ENCODE measurements at places on chromosomes 12 and 14.

- DNase-seq = no peak
Observed at GRCh38 chr12:2029851-2030250, 22.9 kb upstream of the CACNA1C start.

DNA sequence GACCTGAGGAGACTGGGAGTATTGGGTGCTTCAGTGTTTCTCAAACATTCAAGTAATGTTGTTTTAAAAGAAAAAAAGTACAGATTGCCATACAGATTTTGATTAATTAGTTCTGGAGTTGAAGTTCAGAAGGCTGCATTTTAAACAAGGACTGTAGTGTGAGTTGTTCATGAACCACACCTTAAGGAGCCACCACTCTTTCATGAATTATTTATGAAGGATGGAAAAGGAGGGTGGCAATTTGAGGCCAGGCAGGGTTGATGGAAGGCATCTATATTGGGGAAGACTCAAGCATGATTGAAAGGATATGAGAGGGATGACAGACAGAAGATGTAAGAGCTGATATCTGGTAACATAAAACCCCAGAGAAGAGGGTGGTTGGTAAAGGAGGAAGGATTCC, 146.6 kb upstream of the CAND1 start:
- no peak for DNase-seq

DNA sequence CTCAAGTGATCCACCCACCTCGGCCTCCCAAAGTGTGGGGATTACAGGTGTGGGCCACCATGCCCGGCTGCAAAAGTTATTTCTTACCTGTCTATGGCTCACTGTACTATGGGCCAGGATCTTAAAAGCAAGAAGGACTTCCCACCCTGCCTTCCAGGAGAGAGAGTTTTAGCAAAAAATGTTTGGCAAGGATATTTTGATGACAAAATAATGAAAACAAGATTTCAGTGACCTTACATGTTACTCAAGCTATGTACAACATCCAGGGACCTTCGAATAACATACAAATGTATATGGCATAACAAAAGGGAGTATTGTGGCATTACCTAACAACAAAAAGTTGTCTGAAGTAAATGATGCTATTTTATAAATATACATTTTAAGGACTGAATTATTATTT, 55.1 kb downstream of the ANO6 start:
- DNase-seq = no peak

DNA sequence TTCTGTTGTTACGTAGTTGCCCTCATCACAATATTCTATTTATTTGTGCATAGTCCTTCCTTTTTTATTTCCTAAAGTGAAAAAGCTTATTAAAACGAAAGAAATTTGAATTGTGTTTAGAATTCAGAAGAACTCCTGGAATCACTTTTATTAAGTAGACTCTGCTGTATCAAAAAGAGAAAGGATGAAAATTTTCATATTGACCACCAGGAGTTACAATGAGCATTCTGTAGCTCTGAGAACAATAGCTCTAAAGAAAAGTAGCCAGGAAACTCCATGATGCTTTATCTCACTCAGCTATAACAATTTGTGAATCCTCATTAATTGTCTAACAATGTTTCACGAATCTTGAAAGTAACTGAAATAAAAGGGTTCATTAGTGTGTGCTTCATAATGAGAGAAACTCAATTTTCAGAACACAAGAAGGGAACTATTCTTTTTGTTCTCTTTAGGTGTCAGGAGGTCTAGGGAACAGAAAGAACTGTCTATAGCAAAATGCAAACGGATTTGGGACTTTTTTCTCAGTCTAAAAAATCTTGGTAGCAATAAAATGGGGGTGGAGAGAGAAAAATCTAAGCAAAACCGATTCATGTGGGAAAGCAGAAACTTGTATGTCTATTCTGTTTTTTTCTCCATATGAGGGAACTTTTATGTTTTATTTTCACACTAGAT, 19.3 kb downstream of the ASCL1 start:
- no peak for DNase-seq

DNA sequence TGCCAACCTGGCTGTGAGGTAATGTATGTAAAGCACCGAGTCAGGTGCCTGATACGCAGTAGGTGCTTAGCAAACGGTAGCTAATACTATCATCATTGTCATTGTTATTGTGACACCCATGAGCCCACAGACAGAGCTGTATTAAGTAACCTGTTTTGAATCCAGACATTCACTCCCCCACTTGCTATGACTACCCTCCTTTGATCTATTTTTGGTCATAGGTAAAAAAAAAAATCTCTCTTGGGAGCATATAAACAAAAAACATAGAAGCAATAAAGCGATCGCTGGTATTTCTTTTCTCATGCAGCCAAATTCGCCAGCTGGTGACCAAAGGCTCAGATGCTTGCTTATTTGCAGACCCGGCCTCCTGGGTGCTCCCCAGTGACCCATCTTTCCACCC, 330.2 kb downstream of the DPF3 start:
- DNase-seq = no peak

DNA sequence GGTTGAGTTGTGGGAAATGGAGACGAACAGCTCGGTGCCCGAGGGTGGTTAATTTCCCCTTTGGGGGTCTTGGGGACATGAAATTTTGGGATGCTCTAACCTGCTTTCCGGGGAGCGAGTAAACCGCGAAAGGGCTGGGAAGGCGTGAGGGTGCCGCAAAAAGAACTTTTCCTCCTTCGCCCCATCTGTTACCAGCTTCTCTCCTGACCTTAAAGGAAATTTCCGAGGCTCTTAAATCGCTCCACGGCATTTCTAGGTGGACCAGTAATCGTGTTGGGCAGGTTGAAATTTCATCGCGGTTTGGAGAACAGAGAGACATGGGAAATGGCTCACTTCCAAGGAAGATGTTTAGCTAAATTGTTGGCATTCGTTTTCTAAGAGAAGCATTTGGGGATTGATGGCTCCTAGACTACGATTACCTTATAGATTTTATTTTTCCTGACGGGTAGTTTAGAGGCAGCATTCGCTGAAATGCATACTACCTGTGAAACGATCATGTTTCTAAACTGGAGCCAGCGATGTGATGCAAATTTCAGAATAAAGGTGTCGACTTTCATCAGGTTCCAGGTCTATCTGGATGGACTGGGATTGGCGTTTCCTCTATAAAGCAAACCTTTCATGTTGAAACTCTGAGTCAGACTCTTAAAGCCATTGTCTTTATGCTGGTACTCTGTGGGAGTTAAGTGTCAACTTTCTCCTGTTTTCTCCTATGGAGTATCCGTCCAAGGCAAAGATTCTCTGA, 414.5 kb downstream of the PCNX1 start:
- no peak for DNase-seq

DNA sequence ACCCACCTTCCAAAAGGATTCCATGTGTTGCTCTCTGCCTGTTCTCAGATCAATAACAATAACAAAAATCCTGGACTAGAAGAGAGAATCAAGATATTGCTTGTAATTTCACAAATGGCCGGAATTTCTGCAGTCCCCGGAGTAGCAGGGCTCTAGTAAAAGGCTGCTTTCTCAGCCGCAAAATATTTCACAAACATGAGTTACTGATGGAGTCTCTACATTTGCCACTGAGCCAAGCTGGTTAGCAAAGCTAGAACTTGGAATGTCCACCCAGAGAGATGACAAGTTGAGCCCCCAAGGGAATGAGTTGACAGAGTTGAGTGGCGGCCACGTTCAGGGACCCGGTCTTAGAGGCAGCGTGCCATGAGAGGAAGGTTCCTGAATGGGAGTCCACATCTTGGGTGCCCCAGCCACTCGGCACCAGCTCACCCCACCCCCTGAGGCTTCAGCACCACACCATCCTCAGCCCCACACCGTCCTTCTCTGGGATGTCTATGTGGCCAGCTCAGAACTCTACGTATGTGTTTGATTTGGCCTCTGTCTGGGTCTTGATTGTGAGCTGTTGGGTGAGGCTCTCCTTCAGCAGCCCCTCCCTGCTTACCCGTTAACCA, 15.9 kb downstream of the FBLN5 start:
- DNase-seq = no peak

- no peak for DNase-seq
Observed at GRCh38 chr12:48001505-48002413, 2.5 kb downstream of the COL2A1 start.

GRCh38 chr12:70754330-70754741, 117.1 kb upstream of the PTPRB start:
- no peak for DNase-seq

- no peak for DNase-seq
Observed at GRCh38 chr12:27541031-27541719, 17.2 kb downstream of the PPFIBP1 start.

DNA sequence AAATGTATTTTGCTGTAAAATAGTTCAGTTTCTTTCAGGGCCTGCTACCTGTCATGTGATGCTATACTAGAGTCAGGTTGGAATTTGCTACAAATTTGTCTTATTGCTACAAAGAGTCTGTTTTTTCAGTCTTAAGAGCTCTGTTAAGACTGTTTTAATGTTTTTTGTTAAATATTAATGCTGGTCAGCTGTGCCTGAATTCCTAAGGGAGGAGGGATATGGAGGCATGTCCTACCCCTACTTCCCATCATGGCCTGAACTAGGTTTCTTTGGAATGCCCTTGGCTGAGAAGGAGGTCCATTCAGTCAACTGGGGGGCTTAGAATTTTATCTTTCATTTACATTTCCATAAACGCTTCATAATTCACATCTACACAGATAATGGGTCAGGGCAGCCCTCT, 30.0 kb downstream of the IQSEC3 start:
- no peak for DNase-seq

GRCh38 chr14:92902726-92903125, 20.2 kb upstream of the CHGA start:
- no peak for DNase-seq

DNA sequence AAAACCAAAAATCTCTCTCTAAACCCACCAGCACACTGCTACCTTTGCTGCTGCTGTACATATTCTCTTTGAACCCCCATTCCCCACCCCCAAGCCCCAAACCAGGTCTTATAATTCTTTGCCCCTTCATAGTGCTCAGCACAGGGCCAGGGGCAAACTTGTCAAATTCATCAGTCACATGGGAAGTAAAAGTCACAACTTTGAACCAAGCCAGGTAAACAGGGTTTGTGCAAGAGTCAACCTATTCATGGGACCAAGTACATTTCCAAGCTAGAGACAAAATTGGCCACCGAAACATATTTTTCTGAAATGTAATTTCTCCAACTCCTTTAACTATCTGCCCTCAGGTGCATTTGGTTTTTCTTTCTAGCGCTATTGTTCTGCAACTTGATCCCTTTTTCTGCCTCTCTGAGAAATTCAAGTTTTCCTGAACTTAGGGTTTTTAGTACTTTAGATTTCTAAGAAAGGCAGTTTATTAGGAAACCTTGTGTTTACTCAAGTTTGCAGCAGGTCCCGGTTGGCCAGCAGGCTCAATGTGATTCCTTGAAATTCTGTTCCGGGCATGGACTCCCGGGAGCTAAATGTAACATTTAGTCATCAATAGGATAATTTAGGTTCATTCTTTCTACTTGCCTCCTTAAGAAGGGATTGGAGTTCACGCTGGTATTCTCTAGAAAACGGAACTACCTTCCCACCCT, 230.5 kb downstream of the EFCAB11 start:
- no peak for DNase-seq

GRCh38 chr12:3081091-3081490, 3.9 kb downstream of the TSPAN9 start:
- no peak for DNase-seq

GRCh38 chr12:105748806-105749600, 389.8 kb downstream of the NUAK1 start:
- no peak for DNase-seq

GRCh38 chr12:43241986-43242385, 310.0 kb downstream of the ADAMTS20 start:
- no peak for DNase-seq

DNA sequence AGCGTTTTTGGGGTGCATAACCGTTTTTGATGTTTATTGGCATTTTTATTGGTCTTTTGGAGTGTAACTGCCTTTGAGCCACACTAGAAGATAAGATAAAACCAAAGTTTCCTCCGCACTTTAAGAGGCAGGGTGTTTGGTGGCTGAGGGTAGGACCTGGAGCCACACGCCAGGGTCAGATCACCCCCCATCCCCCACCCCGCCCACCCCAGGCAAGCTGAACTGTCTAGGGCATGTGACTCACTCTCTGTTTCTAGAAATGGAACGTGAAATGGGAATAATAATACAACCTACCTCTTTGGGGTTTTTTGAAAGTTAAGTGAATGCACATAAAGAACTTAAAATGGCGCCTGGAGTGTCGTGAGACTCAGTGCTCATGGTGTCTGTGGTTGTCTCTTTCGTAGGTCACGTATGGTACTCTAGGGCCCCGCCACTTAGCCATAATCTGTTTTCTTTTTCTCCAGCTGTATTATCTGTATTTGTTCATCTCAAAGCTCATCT, 56.0 kb downstream of the PPP2R5C start:
- peak; percentile 57 for DNase-seq

GRCh38 chr12:112901271-112901670, 5.5 kb upstream of the OAS1 start:
- no peak for DNase-seq

DNA sequence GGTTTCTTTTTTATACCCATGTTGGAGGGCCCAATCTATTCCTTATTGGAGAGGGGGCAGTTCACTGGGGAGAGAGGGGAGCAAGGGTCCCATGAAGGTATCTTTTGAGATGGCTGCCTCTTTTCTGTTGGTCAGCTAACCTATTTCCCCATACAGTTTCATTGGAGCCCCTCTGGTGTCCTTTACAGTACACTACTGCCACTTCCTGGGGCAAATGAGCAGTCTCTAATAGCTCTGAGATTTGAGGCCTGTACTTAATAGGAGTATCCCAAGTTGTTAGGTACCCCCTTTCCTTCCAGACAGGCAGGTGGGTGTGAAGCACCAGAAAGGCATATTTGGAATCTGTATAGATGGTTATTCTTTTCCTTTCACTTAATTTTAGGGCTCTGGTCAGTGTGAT, 41.3 kb upstream of the RNU6-8 start:
- no peak for DNase-seq

- DNase-seq = peak; percentile 82
Observed at GRCh38 chr12:116910645-116911451, at the start of gene FBXW8. FBXW8 (plus strand) TSS chr12:116910950; CDS start chr12:116911038, 88 bp downstream.

DNA sequence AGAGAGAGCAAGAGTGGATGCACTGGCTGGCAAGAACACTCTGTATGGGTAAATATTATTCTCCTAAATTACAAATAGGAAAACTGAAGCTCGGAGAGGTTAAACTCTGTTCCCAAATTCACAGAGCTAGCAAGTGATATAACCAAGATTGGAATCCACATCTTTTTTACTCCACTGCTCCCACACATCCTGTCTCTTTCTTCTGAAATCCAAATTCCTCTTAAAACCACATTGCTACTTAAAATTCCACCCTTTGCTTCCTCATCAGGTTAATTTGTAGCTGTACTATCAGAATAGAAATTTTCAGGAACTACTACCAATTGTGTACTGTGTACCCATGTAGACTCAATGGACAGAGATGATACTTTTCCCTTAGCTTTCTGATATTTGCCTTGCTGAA, 74.4 kb downstream of the ARMH4 start:
- DNase-seq = no peak

- no peak for DNase-seq
Observed at GRCh38 chr12:18139989-18140596, 50.1 kb upstream of the RERGL start.

GRCh38 chr12:3928538-3929184, 55.5 kb upstream of the PARP11 start:
- no peak for DNase-seq

- DNase-seq = peak; percentile 41
Observed at GRCh38 chr12:118850244-118850825, 131.0 kb upstream of the SRRM4 start.

Measured in stimulated activated CD8-positive, alpha-beta memory T cell treated with anti-CD3 and anti-CD28 coated beads, Interleukin-4, amount 100 ng/mL, for 48 hours (primary cell).